ENCODE measurements at places on chromosomes 1 and 21.

DNA sequence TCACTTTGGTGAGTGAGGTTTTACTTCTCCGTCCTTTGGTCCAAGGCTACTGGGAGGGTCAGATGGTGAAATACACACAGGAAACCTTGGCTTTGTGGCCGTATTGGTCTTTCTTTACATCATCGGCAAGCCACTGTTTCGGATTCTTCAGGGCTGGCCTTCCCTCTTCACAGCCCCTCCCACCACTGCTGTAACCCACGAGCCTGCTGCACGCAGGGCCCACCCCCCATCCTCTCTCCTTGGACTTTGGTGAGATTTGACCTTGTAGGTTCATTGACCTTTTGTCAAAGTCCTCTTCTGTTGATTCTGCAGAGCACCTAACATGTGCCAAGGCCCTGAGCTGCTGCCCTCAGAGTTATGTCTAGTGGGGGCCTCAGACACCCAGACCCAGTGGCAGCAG, 328.6 kb downstream of the CAMTA1 start:
- DNase-seq: no peak

DNA sequence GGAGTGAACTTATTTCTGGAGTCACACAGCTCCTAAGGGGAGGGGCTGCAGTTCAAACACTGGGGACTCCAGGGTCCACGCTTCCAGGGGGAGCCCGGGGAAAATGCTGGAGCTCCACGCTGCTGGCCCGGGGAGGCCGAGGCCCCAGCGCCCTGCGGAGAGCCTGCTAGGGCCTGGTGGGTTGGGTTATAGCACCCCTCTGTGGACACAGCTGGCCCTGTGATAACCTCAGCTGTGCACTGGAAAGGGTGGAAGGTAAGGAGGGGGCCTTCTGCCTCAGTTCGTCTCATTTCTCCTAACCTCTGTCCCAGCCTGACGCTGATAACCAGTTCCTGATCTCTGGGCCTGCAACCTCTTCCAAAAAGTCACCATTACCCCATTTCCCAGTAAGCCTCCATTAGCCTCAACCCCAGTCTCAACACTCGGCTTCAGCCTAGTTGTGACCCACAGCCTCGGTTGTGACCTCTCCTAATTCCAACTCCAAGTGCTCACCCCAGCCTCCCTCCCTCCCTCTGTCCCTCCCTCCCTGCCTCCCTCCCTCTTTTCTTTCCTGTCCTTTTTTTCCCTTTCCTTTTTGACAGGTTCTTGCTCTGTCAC, 7.1 kb downstream of the NBL1 start:
- DNase-seq: no peak

DNA sequence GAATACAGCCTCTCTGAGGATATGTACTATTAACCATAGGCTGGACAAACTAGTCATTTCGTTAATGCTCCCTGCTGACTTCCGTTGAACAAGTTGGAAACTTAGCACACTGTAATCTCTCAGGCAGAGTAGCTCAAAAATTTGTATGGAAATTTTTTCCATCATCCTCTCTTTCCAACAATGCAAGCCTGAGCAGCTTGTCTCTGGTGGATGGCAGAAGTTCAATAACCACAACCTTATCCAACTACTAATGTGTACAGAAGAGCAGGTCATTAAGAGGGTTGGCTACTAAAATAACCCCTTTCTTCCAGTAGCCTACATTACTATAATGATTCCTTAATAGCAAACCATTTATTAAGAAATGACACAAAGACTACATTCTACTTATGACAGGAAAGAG, 262.3 kb downstream of the NFIA start:
- no peak for DNase-seq

DNA sequence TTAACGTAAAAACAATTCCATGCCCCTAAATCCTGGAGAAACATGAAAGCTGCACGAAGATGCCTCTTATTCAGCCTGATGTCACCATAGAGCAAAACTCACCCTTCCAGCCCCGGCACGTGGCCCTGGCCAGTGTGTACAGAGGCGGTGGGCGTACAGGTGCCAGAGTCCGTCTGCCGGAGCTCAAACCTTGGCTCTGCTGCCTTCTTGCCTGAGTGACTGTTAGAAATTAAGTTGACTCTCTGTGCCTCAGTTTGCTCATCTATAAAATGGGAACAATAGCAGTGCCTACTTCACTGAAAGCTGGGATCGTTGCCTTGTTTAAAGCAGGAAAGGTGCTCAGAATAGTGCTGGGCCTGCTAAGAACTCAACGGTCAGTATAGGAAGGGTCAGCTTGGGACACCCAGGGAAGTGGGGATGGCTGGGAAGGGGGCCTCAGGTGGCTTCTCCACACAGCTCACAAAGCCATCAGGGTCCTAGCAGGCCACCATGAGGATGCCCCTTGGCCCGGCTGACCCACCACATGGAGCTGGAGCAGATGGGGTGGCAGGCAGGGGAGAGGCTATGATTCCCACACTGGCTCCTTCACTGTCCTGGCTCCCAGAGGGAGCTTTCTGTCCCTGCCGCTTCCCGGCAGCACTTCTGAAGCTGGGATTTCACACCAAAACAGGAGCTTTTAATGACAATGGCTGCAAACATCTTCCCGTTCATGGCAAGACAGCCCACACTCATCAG, 237.2 kb downstream of the NPHP4 start:
- no peak for DNase-seq

DNA sequence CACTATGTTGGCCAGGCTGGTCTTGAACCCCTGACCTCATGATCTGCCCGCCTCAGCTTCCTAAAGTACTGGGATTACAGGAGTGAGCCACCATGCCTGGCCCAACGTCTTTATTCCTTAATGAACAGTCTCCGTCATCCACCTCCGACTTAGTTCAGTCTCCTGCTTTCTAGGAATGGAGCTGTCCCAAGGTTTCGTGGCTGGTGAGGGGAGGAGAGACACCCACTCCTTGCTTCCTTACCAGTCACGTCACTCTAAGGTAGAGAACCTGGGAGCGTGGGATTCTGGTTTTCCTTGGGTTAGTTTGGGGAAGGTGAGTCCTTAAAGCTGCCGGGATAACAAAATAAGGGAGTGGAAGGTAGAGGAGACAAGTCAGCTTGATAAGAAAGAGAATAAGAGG, 55.0 kb upstream of the ATP2B4 start:
- no peak for DNase-seq

DNA sequence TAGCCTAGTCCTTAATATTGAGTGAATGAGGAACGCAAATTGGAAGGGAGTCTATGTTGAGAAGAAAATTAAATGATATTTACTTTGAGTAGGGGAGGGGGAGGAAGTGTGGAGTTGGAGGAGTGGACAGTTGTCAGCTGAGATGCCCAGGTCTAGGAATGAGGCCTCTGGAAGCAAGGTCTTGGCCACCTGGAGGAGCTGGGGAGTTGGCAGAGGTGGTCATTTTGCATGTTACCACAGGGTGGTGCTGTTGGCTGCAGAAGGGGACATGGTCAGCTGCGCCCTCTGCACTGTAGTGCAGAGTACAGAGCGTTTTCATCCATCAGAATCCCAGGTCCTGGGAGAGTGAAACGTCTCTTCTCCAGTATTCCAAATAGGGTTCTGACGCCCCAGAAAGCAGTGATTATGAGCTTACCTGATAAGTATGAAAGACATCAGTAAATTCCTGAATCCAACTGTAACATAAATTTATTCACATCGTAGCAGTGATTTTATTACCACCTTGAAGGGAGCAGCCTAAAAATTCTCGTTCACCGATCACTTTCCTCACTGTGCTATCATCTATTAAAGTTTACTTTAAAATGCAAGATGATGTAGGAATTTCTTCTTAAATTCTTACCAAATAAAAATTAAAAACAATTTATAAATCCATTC, 13.8 kb downstream of the PARK7 start:
- DNase-seq: peak; percentile 38

GRCh38 chr1:158716335-158716734, 4.2 kb downstream of the OR6K3 start:
- DNase-seq: no peak

DNA sequence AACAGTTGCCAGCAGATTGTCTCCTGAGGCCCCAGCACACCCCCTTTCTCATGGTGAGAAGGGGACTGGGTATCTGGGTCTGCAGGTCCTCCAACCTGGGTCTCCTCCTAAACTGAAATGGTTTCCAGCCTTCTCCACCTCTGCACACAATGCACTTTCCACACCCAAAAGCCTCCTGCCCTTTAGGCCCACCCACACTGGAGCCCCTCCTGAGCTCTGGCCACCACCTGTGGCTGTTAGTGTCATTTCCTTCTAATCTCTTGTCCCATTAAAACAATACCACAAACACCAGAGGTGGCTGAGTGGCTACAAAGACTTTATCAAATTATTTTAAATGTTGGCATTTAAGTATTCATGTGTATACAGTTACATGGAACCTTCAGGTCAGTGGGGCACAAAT, 11.5 kb downstream of the GPR3 start:
- DNase-seq: no peak

DNA sequence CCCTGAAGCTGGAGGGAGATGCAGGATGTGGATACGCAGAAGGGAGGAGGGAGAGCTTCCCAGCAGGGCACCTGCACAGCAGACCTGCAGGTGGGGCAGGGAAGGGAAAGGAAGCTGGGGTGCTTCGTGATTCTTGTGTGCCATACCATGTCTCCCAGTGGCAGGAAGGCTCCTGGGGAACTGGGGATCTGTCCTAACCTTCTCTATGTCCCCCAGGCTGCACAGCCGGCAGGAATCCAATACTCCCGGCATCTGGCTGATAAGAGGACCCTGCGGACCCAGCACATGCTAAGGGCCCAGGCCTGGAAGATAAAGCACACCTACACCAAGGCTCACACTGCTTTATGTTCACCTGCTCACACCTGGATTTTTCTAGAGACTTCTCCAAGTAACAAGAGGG, 79.4 kb downstream of the ITPKB start:
- DNase-seq: no peak

DNA sequence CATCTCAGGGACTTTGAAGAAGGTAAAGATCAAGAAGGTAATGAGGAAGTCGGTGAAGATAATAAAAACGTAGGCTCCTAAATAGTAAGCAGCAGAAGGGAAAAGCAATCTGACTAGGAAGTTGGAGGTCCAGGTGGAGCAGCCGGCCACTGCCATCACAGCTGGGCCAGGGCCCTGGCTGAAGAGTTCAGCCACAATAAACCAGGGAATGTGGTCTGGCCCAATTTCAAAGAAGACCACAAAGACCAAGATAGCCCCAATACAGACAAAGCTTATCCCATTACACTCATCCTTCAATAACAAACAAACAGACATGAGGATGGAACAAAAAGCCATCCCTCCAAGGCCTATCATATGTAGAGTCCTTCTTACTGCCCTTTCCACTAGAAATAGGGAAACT, 18.4 kb upstream of the JAK1 start:
- DNase-seq: no peak

GRCh38 chr1:55015123-55015522, 16.4 kb downstream of the BSND start:
- DNase-seq: no peak

GRCh38 chr21:8998946-8999681, 1522.3 kb upstream of the TPTE start:
- no peak for DNase-seq

DNA sequence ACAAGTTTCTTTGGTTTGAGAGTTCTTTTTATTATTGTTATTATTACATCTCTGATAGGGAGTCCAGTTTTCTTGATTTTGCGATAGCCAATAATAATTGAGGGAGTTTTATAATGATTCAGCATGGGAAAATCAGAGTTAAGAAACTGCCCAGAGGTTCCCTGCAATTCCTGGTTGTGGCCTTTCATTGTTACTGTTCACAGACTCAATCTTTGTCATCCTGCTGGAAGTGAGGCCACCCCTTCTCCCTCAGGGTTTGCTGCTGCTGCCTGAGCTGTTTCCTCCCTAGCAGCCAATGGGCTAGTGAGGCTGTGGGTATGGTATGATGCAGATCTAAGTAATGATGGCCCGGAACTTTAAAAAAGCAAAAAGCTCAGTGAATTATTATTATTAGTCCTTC, 50.2 kb upstream of the TACSTD2 start:
- DNase-seq: no peak

GRCh38 chr1:17653728-17654351, 101.3 kb upstream of the ACTL8 start:
- DNase-seq: peak; percentile 22

DNA sequence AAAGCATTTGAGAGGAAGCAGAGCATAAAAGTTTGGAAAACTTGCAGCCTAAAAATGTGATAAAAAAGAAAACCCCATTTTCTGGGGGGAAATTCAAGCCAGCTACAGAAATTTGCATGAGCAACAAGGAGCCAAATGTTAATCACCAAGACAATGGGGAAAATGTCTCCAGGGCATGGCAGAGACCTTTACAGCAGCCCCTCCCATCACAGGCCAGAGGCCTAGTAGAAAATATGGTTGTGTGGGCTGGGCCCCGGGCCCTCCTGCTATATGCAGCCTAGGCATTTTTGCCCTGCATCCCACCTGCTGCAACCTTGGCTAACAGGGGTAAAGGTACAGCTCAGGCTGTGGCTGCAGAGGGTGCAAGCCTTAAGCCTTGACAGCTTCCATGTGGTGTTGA, 299.6 kb upstream of the NCAM2 start:
- no peak for DNase-seq

DNA sequence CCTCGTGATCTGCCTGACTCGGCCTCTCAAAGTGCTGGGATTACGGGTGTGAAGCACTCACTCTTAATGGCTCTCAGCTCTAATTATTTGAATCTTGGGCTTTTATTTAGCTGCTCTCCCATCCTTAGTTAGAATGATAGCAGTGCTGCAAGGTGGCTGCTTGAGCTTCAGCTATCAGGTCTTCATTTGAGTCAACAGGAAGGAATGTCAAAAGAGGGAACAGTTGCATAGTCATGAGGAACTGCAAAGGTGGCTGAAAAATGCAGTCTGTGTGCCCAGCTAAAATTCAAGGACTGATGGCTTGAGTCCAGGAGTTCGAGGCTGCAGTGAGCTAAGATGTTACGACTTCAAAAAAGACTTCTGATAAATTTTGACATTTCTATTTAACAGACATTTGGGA, 55.6 kb downstream of the UCK2 start:
- peak; percentile 1 for DNase-seq

- DNase-seq: no peak
Measured at GRCh38 chr1:3627515-3628253, 2.9 kb downstream of the TPRG1L start.

DNA sequence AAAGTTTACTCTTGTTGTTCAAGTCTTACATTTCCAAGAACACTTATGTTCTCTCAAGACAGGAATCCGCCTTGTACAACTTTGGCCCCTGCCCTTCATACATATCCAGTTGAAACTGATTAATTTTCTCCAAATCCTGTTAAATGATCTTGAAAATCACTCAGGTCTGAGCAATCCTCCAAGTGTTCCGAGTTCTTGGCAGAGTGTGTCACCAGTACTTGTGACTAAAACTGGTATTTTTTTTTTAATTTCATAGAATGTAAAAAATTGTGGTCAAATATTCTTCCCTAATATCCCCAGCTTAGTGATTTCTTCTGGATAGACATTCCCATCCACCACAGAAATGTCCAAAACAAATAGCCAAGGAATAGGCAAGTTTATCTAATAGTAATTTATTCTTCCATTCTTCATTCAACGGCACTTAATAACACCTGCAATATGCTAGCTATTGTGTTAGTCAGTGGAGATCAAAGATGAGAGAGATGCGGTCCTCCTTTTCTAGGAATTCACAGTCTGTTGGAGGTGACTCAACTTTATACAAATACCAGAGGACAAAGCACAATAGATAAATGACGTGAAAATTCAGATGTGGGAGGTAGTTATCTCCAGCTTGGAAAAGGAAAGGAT, 71.4 kb downstream of the DIRAS3 start:
- no peak for DNase-seq

Measured in SW 1271 (cell line).